ENCODE measurements at places on chromosomes 16 and 17.
A peak's percentile ranks its signal among the peaks of the same experiment; 100 is the strongest.

GRCh38 chr16:48358419-48358818 is 26.8 kb downstream of the SIAH1 start:
- DNase-seq = no peak

GRCh38 chr17:998111-998510 is 1.2 kb downstream of the TIMM22 start:
- no peak for DNase-seq

GRCh38 chr17:82090549-82091263 is 7.3 kb downstream of the FASN start:
- DNase-seq = no peak

GRCh38 chr17:7811251-7811650 is 22.8 kb upstream of the KDM6B start:
- DNase-seq = no peak

DNA sequence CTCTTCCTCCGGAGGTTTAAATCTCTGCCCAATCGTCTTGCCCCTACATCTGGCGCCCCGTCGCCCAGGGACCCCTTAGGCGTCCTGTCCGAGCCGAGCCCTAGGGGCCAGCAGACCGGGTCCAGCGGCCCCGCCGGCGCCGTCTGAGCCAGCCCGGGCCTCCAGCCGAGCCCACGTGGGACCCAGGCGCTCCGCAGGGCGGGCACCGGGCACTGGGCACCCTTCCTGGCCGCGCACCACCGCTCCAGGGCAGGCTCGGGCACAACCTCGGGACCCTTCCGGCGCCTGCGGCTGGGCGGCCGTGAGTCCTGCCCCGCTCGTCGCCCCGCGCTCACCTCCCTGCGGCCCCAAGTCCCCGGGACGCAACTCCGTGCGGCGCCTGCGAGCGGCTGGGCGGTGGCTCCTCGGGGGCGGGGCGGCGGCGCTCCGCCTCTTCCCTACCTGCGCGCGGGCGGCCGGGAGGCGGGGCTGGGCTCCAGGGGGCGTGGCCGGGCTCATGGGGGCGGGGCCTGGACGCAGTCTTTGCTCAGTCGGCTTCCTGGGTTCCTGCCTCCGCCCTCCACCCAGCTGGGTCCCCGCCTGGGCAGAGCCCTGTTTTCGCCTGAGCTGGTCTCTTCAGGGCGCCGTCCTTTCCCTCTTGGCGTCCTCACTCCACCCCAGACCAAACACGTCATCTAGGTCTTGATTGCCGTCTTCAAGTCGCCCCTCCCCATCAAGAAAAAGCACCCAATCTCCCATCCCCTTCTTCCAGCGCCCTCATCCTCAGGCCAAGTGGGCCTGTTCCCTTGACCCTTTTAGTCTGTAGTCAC is at the start of gene RHBDF2:
TSS of gene RHBDF2 (minus strand) at position 406 of the 809 bp plus-strand sequence. CDS start 19,899 bp downstream, outside the sequence.
- peak; percentile 91 for DNase-seq

DNA sequence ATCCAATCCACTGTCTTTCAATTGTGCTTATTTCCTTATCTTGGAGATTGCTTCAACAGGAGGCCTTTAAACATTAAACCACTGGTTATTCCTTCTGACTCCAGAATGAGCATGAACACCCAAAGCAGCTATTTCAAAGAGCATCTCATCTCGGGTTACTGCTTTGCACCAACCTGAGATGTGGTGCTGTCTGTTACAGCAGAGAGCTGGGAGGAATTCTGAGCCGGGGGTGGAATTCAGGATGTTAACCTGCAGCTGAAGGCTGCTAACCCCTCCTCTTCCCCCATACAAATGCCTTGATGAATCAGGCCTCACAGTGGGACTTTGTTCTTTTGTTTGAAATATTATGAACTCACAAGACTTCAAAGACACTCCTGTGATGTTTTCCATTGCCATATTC is 113.1 kb downstream of the SHISA9 start:
- DNase-seq = no peak

DNA sequence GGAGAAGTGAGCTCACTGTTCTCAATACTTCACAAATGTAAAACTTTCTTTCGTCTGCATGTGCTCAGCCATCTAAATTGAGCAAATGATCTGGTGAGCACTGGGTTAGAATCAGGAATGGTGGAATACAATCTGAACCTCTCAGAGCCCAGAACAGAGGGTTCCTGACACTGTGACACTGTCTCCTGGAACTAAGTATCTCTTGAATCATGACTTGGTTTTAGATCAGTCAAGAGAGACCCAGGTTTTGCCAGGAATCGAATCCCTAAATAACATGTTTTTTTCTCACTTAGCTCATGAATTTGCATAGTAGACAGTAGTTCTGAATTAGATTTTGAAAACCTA is 49.3 kb downstream of the SF3B3 start:
- DNase-seq = no peak

GRCh38 chr17:67506966-67507365 is 129.9 kb downstream of the PITPNC1 start:
- no peak for DNase-seq

GRCh38 chr16:87185308-87185707 is 131.9 kb downstream of the C16orf95 start:
- no peak for DNase-seq

GRCh38 chr17:64007838-64008282 is 9.7 kb downstream of the PRR29 start:
- no peak for DNase-seq

GRCh38 chr16:19437280-19437679 is 19.6 kb downstream of the TMC5 start:
- no peak for DNase-seq

- peak; percentile 35 for DNase-seq
Observed at GRCh38 chr17:74325743-74326379, at the start of gene KIF19. Gene KIF19 (plus strand): TSS chr17:74326226. CDS start chr17:74326350, 124 bp downstream.

- no peak for DNase-seq
Observed at GRCh38 chr17:57370037-57370581, 113.8 kb downstream of the MSI2 start.
